ENCODE measurements at places on chromosomes 16 and 17.

GRCh38 chr17:55154101-55154500 is 110.7 kb upstream of the HLF start:
- DNase-seq = no peak

DNA sequence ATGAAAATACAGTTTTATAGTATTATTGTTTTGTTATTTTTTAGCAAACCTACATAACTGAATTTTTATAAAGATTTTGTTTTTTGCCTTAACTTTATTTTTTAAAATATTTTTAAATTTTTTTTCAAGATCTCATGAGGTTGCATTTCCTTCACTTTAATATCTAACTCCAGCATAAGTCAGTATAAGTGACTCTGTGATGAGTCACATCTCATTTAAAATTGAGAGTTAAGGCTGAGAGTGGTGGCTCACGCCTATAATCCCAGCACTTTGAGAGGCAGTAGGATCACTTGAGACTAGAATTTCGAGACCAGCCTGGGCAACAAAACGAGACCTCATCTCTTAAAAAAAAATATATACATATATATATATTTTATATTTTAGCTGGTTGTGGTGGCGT is 44.0 kb downstream of the NLK start:
- peak; percentile 68 for DNase-seq

DNA sequence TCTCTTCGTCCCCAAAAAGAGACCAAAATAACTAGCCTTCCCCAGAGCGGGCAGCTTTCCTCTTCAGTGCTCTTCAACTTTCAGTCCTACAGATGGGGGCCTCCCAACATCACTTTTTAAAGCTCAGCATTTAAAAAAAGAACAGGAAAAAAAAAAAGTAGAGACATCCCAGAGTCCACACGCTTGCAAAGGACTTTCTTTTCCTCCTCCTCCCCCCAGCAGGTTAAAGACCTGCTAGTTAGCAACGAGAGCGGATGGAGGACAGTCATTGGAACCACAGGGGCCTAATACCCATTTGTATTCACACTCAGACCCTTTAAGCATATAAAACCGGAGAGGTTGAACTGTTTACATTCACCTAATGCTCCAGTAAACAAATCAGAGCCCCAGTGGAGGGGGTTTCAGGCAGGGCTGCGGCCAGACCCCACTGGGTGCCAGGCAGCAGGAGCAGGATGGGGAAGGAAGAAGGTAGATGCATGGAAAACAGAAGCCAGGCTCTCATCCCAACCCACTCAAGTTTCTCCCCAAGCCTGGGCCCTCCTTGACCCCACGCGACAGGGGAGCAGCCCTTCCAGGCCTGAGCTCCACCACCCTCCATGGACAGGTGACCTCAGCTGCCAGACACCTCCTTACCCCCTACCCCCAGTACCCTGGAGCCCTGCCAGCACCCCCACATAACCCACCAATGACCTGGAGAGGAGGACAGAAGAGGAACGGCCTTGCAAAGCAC is 15.2 kb downstream of the ZFHX3 start:
- DNase-seq = no peak

DNA sequence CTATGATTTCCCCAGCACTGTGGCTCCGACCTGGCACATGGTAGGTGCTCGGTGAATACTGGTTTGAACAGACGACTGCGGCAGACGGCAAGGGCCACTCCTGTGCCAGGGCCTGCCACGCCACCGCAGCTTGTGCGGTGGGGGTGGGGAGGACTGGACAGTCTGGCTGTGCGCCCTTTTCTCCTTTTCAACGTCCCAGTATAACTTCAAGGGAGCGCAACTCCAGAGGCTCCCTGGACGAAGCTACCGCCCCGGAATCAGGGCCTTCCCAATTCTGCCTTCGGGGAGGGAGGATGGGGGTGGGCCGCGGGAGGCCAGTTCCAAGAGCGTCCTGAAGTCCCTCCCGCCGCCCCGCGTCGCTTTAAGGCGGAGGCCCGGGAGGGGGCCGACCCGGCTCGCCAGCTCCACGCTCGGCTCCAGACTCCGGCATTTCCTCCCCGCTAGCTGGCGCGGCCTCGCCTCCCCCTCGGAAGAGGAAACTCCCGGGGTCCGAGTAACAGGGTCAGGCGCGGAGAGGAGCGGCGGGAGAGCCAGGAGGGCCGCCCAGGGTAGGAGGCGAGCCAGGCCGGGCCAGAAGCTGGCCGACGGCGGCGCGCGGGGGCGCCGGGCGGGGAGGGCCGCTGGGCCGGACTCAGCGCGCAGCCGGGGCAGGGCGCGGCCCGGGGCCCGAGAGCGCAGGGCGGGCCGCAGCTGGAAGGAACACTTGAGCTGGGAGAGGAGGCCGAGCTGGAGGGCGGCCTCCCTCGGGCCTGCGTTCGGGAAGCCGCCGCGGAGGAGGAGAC is at the start of gene ITPRIPL2:
TSS of gene ITPRIPL2 (plus strand) at position 388 of the 782 bp plus-strand sequence. CDS start 498 bp downstream, outside the sequence.
- peak; percentile 87 for DNase-seq

Measured in PC-3 (cell line).